ENCODE measurements at places on chromosomes 5 and 9.
A peak's percentile ranks its signal among the peaks of the same experiment; 100 is the strongest.

DNA sequence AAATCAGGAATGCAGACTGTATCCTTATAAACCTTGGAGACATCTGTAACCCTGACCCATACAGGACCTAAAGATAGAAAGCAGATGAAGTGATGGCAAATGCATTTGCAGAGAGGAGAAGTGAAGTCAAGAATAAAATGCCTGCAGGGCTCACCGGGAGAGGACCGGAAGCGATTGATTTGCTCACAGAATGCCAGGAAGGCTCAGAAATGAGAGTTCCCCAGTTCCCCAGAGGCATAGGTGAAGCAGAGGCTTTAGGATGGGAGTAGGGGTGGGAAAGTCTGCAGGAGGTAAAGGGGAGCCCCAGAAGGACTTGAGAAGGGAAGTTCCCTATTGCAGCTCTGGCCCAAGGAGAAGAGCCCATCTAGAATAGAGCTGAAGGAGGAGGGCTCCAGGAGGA, 63.9 kb upstream of the TNFAIP8 start:
- DNase-seq = no peak

GRCh38 chr5:160118349-160119141, 705 bp downstream of the PWWP2A start:
- DNase-seq = no peak

DNA sequence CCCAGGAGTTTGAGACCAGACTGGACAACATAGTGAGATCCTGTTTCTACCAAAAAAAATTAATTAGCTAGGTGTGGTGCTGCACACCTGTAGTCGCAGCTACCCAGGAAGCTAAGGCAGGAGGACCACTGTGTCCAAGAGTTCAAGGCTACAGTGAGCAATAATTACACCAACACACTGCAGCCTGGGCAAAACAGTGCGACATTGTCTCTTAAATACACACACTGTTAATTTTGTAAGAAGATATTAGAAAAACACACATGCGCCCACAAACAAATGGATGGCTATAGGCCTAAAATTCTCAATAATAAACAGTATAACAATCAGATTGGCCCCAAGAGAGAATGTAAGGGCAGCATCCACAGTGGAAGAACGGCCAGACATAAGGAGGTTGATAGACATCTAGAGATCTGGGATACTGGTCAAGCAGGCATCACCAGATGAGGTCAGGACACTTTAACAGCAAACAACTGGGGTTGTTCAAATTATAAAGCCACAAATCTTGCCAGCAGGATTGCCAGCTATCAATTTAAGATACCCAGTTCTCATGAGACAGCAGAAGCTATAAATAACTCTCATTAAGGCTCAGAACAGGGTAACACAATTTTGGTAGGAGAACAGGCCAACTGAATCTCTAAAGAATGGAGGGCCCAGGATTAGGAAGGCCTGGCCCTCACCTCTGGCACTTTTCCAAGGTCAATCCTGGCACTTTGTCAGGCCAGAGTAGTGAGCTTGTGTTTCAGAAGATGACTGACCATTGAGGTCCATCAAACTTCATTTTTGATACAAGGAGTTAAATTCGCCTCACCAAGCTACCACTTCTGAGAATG, 29.5 kb downstream of the GOLPH3 start:
- DNase-seq = no peak

DNA sequence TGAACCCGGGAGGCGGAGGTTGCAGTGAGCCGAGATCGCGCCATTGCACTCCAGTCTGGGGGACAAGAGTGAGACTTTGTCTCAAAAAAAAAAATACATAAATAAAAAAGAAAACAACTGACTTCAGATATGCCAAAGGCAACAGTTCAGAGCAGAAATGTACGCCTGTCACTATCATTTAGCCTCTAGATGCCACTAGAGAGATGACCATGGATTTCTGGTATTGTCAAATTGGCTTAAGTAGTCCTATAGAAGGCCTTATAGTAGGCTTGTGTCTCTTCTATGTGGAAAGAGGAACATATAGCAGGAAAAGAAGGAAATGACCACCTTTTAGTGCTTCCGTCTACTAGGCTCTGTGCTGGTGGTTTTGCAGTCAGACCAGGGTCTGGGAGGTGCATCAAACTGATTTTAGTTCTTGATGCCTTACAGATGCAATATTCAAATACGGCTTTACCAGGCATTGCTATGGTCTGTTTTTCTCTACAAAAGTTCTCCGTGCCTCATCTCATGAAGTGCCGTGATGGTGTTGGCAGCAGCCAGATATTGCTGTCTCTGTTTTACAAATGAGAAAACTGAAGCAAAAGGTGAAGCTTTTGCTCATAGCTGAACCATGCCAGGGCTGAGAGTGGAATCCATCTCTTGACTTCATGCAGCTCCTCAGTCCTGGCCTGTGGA, 17.2 kb downstream of the AGXT2 start:
- no peak for DNase-seq

DNA sequence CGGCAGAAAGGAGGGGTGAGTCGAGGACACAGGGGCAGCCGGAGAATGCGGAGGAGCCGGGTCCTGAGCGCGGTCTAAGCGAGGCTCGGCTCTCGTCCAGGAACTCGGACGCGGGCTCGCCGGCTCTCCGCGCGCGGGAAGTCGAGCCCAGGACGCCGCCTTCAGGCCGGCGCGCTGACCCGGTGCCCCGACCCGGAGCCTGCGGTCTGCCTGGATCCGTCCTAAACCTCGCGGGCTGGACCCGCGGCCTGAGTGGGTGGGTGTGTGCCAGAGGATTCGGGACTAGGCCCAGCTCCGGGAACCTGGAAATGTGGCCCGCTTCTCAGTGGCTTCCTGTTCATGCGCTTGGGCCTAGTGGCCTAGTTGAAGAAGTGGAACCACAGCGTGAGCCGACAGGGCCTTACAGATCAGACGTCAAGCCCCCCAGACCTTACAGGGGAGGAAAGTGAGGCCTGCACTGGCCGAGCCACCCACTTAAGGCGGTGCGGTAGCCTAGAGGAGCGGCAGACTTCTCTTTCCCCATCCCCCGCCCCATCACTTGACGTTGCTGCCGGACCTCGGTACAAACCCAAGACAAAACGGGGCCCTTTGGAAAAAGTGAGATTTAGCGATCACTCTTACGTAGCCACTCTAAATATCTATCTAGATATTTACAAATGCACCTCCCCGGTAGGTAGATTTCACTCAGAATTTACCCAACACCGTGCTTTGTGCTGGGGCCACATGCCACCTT, 1.2 kb downstream of the CDKN2B-AS1 start:
- peak; percentile 28 for DNase-seq

- DNase-seq = no peak
These were observed 2.8 kb upstream of the PRDM12 start for GRCh38 chr9:130661451-130662098.

DNA sequence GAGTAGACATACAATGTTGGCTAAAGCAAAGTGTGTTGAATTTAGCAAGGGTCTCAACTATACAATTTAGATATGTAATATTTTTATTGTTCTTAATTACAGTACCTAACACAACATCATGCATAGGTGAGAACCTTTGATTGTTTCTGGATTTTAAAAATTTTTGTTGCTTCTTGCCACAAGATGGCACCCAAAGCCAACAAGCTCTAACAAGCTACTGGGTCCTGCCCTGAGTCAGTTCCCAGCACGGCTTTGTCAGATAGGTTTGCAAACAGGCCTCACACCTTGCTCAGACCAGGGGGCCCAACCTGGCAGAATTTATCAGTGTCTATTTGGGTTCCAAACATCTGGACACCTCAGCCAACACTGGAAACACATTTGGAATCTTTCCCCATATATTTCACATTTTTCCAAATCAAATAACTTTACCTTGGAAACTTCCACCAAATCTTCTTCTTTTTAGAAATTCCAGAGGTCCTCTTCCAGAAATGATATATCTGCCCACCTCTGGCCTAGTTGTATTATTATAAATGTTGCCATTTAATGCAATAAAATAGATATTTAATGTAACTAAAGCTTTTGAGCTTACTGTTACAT, 49.5 kb upstream of the EGFLAM start:
- peak; percentile 19 for DNase-seq

DNA sequence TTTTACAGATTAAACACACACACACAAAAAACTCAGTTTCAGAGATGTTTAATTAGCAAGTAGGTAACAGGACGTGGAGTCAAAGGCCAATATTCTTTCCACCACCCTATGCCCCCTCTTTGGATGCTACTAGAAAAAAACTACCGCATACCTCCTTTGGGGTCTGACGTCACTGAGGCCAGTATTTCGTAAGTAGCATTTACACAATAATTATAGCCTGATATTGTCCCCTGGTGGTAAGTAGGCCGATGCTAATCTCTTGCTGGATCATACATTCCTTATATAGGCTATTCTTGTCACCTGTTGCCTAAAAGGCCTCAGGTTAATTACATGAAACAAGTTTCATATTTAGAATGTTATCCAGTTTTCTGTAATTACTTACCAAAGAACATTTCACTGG, 21.0 kb upstream of the SMARCA2 start:
- DNase-seq = no peak

- DNase-seq = no peak
These were observed 8.7 kb downstream of the EBF1 start for GRCh38 chr5:159091065-159091464.

- no peak for DNase-seq
These were observed 120.7 kb upstream of the PCA3 start for GRCh38 chr9:76643399-76644117.

- DNase-seq = no peak
These were observed 145.5 kb upstream of the SLC24A2 start for GRCh38 chr9:19934301-19934871.

DNA sequence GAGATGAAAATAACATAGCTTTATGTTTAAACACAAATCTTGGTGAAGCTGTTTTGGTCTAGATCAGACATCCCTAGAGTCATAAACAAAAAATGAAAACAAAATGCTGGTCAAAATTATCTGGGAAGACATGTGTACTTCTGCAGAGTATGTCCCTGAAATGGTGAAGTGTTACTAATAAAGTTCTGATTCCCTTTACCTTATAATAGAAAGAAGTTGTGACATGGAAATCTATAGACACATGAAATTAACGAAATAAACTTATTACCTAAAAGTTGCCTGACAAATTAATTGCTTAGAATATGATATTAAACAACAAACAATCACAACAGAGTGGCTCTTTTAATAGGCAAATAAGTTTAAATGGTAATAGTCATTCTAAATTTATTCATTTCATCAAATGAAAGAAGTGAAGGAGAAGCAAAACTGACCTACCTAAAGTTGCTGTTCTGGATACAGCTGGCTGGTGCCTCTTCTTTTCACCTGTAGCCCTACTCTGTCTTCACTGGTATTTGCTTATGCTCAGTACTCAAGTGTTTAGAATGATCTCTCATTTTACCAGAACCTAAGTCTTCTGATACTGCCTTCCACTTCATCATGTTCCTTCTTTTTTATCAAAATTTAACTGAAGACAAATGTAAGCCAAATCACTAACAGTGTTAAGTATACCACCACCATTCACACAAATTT, 38.8 kb downstream of the FNIP1 start:
- DNase-seq = no peak

DNA sequence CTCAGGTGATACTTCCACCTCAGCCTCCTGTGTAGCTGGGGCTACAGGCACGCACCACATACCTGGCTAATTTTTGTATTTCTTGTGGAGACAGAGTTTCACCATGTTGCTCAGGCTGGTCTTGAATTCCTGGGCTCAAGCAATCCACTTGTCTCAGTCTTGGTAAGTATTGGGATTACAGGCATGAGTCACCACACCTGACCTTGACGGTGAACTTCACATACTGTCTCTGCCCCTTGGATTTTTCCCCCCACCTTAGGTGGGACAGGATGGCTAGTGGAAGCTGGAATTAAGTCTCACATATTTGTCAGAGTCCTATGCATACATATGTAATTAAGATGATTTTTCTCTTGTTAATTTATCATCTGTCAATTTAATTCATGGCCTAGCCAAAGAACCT, 20.9 kb upstream of the RFK start:
- no peak for DNase-seq

DNA sequence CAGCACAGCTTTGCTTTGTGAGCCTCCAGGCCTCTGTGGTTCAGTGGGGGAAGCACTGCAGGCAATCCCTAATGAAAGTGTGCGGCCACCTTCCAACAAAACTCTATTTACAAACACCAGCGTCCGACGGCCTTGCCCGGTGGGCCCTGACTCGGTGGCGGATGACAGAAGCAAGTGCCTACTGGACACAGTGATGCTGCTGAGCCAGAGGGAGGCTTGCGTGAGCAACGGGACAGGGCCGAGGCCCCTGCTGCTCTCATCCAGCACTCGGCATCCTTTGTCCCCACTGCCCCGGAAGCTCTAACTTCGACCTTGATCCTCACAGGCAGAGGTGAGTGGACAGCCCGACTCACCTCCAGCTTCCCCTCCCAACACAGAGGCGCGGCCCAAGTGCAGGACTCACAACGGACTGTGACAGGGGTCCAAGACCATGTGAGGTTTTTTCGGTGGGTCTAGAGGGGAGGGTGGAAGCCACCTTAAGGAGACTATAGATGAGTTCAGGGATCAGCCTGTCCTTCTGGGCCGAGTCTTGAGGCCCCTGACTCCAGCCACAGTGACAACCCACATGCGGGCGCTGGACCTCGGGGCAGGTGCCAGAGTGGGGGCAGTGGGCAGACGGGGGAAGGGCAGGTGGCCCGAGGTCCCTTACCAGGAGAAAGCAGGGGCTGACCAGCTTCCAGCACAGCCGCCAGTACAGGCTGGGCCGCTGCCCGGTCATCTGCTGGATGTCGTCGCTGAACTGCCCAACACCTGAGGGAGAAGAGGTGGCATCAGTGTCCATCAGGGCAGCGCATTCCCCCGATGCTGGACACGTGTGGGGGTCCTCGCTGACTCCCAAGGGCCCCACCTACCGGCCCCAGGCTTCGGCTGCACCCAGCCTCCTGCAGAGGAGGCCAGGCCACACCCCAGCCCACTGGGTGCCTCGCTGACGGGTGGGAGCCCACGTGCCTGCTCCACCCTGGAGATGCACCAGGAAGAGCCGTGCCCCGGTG, 39.4 kb downstream of the SLC6A3 start:
- DNase-seq = no peak

DNA sequence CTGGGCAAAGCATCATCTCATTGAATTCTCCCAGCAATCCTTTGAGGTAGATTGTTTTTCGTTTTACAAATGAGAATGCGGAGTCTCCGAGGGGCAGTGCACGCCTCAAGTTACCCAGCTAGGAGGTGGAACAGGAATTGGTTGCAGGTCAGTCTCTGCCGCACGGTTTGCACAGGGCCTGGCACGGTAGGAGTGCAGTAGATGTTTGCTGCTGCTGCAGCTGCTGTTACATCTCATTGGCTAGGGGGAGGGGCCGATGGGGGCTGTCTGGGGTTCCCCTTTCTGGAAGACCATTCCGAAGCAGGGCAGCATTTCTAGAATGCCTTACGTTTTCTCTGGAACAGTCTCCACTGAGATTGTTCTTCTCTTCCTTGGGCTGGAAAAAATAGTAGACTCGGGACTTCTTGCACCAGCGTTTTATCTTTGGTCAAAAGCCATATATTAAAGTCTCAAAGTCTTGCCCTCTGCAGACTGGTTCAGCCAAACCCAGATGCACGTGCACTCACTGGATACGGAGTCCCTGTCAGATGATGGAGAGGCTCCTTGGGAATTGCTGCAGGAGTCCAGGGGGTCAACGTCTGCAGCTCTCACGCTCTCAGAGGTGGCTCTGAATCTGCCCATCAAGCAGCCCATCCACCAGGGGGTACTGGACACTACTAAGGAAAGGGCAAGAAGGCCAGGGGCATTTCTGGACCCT, 1.2 kb downstream of the USP20 start:
- no peak for DNase-seq
